ENCODE measurements at places on chromosomes 6 and 20.

- peaks cover 5% of the 10 kb centered on the region for H3K4me1 ChIP-seq
- no peaks in the 10 kb centered on the region for H3K36me3 ChIP-seq
- DNase-seq: peak; percentile 51
- H3K27ac ChIP-seq: no peak within 1 kb of the TSS
- no peak within 1 kb of the TSS for H3K4me3 ChIP-seq
- H3K27me3 ChIP-seq: no peaks in the 10 kb centered on the region
These were observed at the start of gene ZC3H12D for GRCh38 chr6:149484733-149485700. Gene ZC3H12D, minus strand, starts transcription at chr6:149485014. Its CDS starts 10,471 bp downstream, at chr6:149474543.

DNA sequence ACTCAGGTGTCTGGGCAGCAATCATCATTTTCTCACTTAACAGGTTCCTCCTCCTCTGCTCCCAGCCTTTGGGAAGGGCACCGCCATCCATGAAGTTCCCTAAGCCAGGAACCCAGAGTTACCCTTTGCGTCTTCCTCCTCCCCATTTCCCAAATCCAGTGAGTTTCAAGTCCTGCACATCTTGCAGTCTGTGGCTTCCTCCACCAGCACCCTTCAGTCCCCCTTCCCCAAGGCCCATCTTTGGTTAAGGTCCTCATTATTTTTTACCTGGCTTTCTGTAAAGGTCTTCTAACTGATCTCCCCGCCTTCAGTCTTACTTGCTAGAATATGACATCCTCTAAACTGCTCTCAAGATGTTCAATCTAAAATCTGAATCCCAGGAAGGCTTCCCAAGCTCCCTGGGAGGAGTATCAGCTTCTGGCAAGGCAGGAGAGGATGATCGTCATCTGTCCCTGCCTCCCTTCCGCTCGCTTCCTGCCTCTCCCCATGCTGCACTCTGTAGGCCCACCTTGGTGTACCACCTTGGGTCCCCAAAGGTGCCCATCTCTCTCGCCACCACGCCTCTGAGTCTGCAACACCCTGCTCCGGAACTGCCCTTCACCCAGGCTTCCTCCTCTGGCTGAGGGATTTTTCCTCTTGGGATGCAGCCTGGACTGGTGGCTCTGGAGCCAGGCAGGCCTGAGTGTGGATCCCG lies 11.4 kb upstream of the DUSP22 start:
- no peaks in the 10 kb centered on the region for H3K36me3 ChIP-seq
- no peak for DNase-seq
- no peaks in the 10 kb centered on the region for H3K27me3 ChIP-seq
- H3K27ac ChIP-seq: no peak overlapping the region
- no peaks in the 10 kb centered on the region for H3K4me1 ChIP-seq
- H3K4me3 ChIP-seq: no peak overlapping the region

DNA sequence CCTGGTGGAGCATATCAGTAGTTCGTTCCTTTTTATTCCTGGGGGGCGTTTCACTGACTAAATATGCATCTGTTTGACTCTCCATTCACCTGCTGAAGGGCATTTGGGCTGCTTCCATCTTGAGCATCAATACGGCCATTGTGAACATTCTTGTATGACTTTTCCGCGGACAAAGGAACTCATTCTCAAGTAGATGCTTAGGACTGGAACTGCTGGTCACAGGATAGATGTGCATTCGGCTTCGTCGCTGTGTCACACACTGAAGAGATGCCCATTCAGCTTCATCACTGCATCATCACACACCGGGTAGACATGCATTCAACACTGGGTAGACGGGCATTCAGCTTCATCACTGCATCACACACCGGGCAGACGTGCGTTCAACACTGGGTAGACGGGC lies 95.3 kb downstream of the TAF4 start:
- no peak overlapping the region for H3K4me3 ChIP-seq
- no peak for DNase-seq
- H3K27ac ChIP-seq: no peak overlapping the region

DNA sequence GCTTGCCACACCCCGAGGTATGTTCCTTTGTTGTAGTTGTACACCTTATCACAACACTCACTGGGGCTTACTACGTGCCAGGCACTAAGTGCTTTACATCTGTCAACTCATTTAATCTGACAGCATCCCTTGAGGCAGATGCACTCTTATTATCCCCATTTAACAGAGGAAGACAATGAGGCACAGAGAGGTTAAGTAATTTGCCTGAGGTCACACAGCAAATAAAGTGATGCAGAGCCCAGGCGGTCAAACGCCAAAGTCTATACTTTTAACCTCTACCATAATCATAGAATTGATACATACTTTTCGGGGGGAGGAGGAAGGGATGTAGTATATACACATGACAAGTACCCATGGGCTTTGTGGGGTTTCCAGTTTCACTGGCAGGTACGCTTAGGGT lies 37.7 kb downstream of the MDFI start:
- H3K4me3 ChIP-seq: no peak overlapping the region
- H3K36me3 ChIP-seq: no peaks in the 10 kb centered on the region
- DNase-seq: no peak
- no peaks in the 10 kb centered on the region for H3K27me3 ChIP-seq

GRCh38 chr6:30227763-30228487 lies 14.7 kb upstream of the TRIM26 start:
- H3K27me3 ChIP-seq: no peaks in the 10 kb centered on the region
- no peaks in the 10 kb centered on the region for H3K4me1 ChIP-seq
- no peak overlapping the region for H3K27ac ChIP-seq

DNA sequence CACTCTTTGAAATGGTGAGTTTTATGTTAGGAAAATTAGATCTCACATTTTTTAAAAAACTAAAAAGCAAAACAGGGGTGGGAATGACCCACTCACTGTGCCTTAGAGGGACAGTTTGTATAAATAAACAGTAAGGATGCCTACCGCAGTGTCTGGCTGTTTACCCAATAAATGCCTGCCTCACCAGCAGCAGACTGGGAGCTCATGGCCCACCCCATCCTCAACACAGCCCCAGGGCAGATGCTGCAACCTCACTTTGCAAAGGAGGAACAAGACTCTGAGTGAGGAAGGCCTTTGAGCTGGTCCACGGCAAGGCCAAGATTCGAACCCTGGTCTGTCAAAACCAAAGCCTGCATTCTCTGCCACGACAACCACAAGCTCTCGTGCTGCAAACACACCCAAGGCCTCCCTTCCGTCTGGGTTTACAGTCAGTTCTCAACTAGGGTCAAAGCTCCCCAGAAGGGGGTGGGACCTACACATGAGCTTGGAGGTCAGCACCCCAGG lies 77.8 kb downstream of the BMP7 start:
- no peaks in the 10 kb centered on the region for H3K4me1 ChIP-seq
- H3K27me3 ChIP-seq: no peaks in the 10 kb centered on the region
- DNase-seq: no peak
- no peak overlapping the region for H3K27ac ChIP-seq
- H3K4me3 ChIP-seq: no peak overlapping the region

- DNase-seq: no peak
- H3K4me1 ChIP-seq: no peaks in the 10 kb centered on the region
- no peaks in the 10 kb centered on the region for H3K27me3 ChIP-seq
These were observed 432.8 kb downstream of the PKHD1 start for GRCh38 chr6:51654647-51655046.

DNA sequence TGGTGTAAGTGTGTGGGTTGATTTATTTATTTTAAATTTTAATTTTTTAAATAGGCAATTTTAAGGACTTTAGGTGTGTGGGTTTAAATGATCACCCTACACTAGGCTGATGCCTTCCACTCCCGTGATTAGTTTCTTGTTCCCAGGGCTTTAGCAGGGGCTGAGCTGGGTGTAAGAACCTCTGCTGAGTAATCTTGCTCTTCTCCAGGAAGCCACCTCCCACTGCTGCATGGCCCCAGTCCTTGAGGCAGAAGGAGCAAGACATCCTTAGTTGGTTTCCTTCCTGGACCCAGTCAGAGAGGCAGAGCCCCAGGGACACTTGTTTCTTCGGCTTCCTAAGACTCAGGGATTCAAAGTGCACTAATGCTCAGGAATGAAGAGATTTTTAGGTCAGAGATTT lies 19.8 kb upstream of the CDC5L start:
- H3K4me3 ChIP-seq: no peak overlapping the region
- DNase-seq: no peak
- H3K4me1 ChIP-seq: no peaks in the 10 kb centered on the region

DNA sequence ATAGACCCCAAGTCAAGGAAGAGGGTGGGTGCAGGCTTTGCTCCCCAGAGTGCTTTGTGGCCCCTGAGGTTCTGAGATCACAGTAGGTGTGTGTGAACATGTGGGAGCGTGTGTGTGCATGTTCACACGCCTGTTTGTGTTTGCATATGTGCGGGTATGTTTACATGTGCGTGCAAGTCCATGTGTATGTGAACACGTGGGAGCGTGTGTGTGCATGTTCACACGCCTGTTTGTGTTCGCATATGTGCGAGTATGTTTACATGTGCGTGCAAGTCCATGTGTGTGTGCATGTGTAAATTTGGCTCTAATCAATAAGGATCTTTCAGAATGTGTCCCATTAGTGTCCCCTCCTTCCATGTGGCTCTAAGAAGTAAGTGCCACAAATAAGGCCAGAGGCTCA lies 41.4 kb upstream of the PCMTD2 start:
- H3K4me1 ChIP-seq: no peaks in the 10 kb centered on the region
- H3K36me3 ChIP-seq: no peaks in the 10 kb centered on the region
- no peaks in the 10 kb centered on the region for H3K27me3 ChIP-seq
- no peak overlapping the region for H3K27ac ChIP-seq

GRCh38 chr6:52550014-52550575 lies 26.8 kb downstream of the TRAM2 start:
- H3K4me1 ChIP-seq: peaks cover 26% of the 10 kb centered on the region
- H3K27ac ChIP-seq: no peak overlapping the region
- H3K27me3 ChIP-seq: no peaks in the 10 kb centered on the region
- H3K36me3 ChIP-seq: no peaks in the 10 kb centered on the region

- no peaks in the 10 kb centered on the region for H3K27me3 ChIP-seq
- no peak for DNase-seq
- no peak overlapping the region for H3K4me3 ChIP-seq
- peaks cover 13% of the 10 kb centered on the region for H3K4me1 ChIP-seq
- no peak overlapping the region for H3K27ac ChIP-seq
These were observed 39.3 kb downstream of the ARID1B start for GRCh38 chr6:156816505-156816904.

DNA sequence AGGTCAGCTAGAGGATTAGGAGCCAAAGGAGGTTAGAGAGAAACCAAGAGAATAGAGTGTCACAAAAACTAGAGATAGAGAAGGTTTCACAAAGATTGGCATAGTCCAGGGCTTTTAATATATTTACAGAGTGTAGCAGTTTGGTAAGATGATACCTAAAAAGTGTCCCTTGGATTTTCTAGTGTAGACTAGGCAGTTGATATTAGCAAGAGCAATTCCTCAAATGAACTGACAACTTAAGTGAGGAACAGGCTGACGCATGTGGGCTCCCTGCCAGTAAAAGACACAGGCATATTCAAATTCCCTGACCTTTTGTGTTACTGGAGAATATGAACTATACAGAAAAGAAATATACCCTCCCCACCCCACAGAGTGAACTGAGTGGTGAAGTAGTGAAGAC lies 40.1 kb downstream of the VTA1 start:
- H3K4me3 ChIP-seq: no peak overlapping the region
- no peak for DNase-seq
- H3K27me3 ChIP-seq: no peaks in the 10 kb centered on the region
- no peaks in the 10 kb centered on the region for H3K36me3 ChIP-seq
- no peaks in the 10 kb centered on the region for H3K4me1 ChIP-seq

DNA sequence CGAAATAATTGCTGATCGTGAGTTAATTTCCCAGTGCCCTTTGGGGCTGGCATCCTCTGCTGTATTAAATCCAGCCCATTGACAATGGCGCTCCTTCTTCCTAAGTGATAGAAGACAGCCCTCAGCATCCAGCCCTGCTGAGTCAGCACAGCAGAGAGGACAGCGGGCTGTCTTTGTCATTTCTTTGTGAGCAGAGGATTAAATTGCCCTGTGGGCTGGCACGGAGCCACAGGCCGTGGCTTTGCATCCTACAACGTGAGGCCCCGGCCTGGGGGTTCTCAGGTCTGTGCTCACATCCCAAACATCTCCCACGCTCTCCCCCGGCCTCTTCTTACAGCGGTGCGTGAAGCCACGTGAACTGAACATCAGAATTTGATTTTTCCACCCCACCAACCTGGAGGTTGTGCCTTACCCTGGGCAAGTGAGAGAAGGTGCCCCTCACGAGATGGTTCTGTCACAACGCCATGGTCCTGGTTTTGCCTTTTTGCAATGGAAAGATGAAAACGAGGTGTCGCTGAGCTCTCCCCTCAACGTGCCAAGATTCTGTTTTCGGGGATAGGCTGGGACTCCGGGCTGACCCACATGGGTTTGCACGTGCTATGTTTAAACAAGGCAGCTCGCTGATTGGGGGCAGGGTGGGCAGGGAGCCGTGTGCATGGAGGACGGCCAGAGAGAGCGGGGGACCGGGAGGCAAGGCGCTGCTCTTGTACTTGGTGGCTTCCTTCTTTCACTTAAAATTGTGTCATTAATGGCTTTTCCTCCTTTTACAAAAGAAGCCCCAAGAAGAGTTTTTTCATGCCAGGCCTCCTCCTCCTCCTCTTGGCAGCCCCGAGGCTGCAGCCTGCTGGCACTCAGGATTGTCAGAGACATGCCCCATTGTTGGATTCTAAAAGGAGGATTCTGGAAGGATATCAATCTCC lies 19.5 kb downstream of the CDH4 start:
- no peak for DNase-seq
- no peaks in the 10 kb centered on the region for H3K27me3 ChIP-seq
- H3K27ac ChIP-seq: no peak overlapping the region
- H3K4me3 ChIP-seq: no peak overlapping the region
